ENCODE measurements at places on chromosomes 1 and 21. TPM values are rescaled to one million over a fixed set of nuclear protein-coding genes. Genes with fewer than 3 reads are reported as not detected.
A peak's percentile ranks its signal among the peaks of the same experiment; 100 is the strongest.

DNA sequence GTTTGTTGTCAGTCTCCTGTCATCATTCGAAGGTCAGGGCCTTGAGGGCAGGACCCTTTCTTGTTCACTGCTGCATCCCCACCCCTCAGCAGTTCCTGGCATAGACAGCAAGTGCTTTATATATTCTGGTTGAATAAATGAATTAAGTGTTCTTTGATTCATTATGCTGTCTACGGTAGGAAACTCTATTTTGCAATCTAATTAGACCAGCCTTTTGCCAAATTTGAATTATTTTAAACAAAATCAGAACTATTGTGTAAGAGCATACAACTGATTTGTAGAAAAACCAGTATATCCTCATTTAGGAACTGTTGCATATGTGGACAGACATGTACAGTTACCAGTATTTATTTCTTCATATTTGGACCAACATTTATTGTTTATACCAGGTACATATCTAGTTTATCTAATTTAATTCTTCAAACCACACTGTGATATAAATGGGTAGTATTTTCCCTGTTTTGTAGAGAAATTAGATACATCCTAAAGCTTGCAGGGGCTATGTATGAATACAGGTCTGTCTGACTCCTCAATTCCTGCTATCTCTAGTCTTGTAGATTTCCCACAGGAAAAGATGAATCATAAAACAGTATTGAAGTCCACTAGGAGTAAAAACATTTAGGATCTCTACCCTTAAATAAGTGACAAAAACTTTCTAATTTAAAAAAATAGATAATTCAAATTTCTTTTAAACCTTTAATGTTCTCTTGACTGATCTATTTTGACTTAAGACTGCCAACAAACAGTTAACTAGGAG is 10.4 kb downstream of the MGST3 start:
- peaks cover 3% of the 10 kb centered on the region for H3K4me1 ChIP-seq
- no peak overlapping the region for H3K4me3 ChIP-seq
- H3K36me3 ChIP-seq, result no peaks in the 10 kb centered on the region
- no peak for DNase-seq
- H3K27me3 ChIP-seq, result no peaks in the 10 kb centered on the region
- no peak overlapping the region for H3K27ac ChIP-seq

- no peaks in the 10 kb centered on the region for H3K36me3 ChIP-seq
- H3K27ac ChIP-seq, result peak overlapping the region; percentile 98
- H3K4me1 ChIP-seq, result peaks cover 80% of the 10 kb centered on the region
- no peaks in the 10 kb centered on the region for H3K27me3 ChIP-seq
- DNase-seq, result peak; percentile 86
- peak overlapping the region; percentile 54 for H3K4me3 ChIP-seq
Measured at GRCh38 chr1:27570784-27571183, 33.2 kb downstream of the AHDC1 start.

- no peak overlapping the region for H3K27ac ChIP-seq
- no peaks in the 10 kb centered on the region for H3K27me3 ChIP-seq
- H3K4me3 ChIP-seq, result no peak overlapping the region
- peaks cover 7% of the 10 kb centered on the region for H3K4me1 ChIP-seq
Measured at GRCh38 chr1:19616489-19616888, 27.6 kb upstream of the NBL1 start.

DNA sequence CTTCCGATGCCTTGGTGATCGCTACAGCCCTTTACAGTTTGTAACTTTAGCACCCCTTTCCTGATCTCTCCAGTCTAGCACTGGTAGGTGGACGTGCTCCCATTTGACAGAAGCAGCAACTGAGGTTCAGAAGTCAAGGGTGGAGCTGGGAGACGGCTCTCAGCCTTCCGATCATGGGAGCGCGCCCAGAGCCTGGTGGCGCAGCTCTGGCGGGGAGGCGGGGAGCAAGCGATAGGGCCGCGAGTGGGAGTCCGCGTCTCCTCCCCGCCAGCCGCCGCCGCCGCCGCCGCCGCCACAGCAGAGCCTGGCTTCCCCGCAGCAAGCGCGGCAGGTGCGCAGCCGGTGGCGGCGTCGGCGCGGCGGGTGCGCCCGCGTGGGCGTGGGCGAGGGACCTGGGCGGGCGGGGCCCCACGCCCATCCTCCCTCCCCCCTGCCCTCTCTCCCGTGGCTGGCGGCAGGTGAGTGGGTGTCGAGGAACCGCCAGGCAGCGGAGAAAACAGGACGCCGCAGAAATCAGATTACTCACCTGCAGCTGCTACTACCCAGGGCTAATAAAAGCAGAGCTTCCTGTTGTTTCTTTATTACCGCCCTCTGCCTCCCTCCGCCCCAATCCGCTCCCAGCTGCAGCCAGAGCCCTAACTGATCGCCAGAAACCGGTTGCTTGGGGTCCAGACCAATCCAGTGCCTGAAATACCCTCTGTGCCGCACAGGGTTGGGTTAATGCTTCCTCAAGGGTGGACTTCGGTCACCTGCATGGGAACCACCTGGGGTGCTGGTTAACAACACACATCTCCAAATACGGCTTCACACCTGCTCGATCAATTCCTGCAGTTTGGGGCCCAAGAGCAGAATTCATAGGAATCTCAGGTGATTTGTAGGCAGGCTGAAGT is 60.2 kb upstream of the ID3 start:
- no peak overlapping the region for H3K27ac ChIP-seq
- no peaks in the 10 kb centered on the region for H3K36me3 ChIP-seq
- peak overlapping the region; percentile 53 for H3K4me3 ChIP-seq
- peak; percentile 86 for DNase-seq
- H3K27me3 ChIP-seq, result peaks cover 26% of the 10 kb centered on the region
- H3K4me1 ChIP-seq, result peaks cover 4% of the 10 kb centered on the region

DNA sequence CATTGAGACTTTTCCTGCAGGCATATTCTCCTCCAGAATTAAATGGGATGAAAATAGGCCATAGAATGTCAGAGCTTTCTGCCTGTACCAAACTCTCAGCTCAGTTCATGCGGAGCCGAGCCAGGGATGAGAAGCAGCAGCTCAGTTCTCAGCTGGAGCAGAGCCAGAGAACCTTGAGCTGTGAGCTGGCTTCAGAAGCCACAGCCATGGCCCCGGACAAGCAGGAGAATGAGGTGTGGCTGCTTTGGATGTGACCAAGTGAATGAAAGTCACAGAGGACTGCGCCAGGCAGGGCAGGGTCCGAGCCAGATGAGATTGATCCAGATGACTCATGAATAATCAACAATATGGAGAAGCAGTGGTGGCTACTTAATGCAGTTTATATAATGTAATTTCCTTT is 633.8 kb downstream of the NCAM2 start:
- H3K4me3 ChIP-seq, result no peak overlapping the region
- no peak for DNase-seq
- no peaks in the 10 kb centered on the region for H3K27me3 ChIP-seq

Gene C1orf185
- not detected for total RNA-seq

Gene OR2T11
- total RNA-seq, result not detected

Data from GM23338 (cell line).